CD4-positive, alpha-beta T cell treated with Interleukin-10 for 1 hour (primary cell): ENCODE measurements at places on chromosomes 3 and 15.
A peak's percentile ranks its signal among the peaks of the same experiment; 100 is the strongest.

DNA sequence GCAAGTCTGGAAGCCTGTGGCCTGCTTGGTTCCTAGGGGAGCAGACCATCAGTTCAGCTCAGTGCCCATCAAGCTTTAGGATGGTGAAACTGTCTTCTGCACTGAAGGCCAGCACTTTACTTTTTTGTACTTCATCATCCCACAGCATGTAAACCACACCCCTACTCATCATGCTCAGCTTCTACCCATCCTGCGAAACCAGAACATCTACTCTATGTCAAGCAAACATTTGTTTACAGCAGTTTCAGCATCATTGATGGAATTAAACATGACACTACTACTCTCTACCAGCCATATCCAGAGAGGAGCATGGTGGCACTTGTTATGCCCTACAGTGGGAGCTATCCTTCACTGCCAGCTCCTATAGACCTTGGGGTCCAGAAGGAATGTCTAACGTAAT, 306.6 kb downstream of the SOX2 start:
- no peak for DNase-seq

DNA sequence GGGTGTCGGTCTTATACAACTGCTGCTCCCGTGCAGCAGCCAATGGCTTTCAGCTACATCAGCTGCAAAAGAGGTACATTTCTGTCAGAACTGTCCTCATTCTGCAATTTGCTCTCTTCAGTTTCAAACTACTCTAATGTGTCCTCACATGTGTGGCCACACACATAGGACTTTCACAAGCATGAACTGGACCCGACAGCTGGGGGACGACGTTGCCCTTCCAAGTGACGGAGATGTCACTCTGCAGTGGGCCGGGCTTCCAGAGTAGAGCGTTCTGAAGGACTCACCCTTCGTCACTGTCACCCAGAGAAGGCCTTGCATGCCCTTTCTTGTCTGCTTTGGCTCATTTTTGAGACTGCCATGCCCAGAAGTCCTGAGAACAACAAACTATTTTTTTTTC, 189.8 kb downstream of the ATP10A start:
- DNase-seq, result no peak

DNA sequence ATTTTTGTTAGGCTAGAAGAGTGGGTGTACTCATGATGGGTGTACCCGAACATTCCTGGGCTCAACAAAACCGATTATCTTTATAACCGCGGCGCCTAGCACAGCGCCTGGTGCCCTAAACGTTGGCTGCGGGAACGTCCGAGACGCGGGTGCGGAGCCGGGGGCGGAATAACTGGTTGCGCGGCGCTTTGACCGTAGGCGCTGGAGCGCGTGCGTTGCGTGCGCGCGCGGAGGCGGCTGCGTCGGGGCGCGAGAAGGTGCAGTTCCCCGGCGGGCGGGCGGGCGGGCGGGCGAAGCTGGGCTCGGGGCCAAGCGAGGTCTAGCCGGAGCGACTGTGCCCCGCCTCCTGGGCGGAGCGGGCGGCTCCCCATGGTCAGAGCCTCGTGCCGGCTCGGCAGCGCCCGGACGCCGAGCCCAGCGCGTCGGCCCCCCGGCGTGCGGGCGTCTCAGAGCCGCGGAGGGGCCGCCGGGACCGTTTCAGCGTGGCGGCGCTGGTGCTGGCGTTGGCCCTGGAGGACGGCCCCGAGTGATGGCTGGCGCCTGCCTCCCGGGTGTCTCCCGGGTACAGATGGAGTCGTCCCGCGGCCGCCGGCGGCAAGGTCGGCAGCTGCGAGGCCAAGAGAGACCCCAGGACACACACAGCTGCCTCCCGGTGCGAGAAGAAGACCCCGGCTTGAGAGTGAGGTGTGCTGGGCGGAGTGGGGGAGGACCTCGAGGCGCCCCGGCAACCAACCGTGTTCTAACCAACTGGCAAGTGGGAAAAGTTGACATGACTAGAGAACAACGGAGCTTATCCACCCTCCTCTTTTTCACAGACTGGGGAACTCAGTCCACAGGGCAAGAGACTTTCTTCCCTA, at the start of gene PLAAT1:
PLAAT1 (plus strand) TSS at position 373 of the 857 bp plus-strand sequence. CDS start 14,429 bp downstream, outside the sequence.
- DNase-seq, result no peak

DNA sequence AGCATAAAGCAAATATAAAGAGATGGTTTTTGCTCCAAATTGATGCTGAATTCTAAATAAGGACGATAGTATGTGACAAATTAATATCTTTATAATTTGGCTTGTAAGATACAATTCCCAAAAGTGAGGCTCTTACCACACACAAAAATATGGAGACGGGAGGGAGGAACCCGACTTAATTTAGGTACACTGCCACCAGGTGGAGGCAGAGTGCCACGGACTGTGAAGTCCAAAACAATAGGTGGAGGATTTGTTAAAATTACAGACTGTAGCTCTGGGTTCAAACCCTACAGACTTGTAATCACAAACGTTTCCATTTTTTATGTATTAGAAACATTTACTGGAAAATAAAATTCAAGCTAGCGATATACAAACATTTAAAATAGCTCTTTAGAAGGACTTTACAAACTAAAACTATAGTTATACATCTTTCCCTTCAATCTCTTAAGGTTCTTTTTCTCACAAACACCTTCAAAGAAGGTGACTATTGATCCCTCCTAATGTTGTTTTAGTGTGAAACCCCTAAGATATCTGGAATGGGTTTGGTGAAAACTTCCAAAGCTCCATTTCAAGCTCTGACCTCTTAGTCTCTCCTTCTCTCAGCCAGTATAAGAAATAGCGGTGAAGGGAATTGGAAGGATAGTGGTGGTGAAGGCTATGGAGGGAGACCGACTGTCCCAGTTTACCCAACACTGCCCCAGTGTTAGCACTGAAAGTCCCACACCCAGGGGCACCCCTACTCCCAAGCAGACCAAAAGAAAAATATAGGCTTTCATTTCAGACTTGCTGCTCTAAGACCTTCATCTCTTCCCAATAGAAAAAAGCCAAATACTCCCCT, 89.7 kb downstream of the AQP9 start:
- DNase-seq, result peak; percentile 68

GRCh38 chr3:122640437-122640999, 40.1 kb upstream of the PARP14 start:
- no peak for DNase-seq

- DNase-seq, result no peak
These were observed 32.3 kb upstream of the ATP1B3 start for GRCh38 chr3:141844108-141844507.

GRCh38 chr3:57025237-57025636, 35.2 kb upstream of the SPATA12 start:
- DNase-seq, result no peak

DNA sequence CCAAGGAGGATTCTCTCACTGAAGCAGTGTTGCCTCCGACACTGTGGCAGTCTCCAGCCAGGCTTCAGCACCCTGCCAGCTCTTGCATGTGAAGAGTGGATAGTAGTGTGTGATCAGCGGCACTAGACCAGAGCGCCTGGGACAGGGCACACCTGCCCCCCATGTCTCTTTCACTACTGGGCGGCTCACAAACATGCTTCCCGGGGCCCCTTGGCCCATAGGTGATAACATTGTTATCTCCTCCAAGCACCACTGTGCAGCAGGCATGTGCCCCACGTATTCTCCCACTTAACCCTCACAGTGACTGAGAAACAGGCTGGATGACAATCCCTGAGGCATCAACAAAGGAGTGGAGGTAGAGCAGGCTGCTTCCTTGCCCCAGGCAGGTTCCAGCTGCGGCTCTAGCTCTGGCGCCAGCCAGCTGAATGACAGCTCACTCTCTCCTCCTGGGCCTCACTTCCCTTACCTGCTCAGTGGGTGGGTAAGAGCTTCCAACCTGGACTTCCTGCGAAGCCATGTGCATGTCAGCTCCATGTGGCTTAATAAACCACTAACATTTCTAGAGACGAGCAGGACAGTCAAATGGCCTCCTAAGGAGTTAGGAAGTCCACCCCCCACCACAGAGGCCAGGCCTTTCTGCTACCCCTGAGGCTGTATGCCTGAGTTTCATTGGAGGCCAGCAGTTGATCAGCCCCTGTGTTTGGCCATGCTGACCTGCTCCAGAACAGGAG, 37.8 kb downstream of the KLF13 start:
- DNase-seq, result peak; percentile 22

DNA sequence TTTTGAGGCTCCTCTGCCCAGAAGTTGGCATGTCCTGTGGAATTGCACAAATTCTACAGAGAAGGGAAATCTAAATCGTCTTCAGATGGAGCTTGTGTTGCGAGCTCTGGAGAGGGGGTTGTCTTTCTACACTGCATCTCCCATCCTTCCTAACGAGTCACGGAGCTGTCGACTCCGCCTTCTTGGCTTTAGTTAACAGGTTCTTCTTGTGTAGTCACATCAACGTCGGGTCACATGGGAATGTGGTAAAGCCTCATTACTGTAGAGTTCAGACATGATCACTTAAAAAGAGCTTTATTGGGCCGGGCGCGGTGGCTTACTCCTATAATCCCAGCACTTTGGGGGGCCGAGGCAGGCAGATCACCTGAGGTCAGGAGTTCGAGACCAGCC, 60.0 kb downstream of the DNASE1L3 start:
- DNase-seq, result no peak

- no peak for DNase-seq
These were observed 11.2 kb upstream of the CCR8 start for GRCh38 chr3:39318301-39318700.

- no peak for DNase-seq
These were observed 402.2 kb upstream of the PROK2 start for GRCh38 chr3:72187131-72187530.

GRCh38 chr15:80780416-80781221, 1.4 kb downstream of the CEMIP start:
- no peak for DNase-seq

DNA sequence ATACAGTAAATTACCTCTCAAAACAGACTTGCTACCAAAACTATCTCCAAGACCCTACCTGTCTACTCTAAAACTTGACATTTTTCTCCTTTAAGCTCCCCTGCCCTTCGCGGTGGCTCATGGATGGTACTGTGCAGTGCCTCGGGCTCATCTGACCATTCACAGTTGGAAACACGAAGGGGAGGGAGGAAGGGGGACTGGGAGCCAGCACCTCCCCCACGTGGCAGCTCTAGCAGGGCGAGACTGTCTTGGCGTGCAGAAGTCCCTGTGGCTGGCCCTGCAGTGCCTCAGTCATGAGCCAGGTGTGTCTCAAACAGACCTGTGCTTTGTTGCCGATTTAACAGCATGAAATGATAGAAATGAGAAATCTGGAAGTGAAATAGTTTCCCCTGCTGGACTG, 372.0 kb downstream of the GABRG3 start:
- no peak for DNase-seq

- peak; percentile 29 for DNase-seq
These were observed 7.7 kb downstream of the ITPKA start for GRCh38 chr15:41501191-41501917.

DNA sequence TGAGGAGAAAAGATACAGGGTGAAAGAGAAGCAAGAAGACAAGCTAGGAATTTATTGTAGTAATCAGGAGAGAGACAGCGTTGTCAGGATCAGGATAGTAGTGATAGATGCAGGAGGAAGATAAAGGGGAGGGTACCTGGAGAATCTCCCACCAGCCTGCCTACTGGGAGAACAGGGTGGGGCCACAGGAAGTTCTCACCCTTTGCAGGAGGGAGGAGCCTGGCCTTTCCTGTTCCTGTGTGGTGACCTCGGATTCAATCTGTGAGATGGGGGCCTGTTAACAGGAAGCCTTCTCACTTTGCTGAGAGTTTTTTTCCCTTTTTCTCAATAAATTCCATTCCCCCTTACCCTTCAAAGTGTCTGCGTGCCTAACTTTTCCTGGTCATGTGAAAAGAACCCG, 37.6 kb downstream of the GMPS start:
- DNase-seq, result peak; percentile 9

- DNase-seq, result no peak
These were observed 4.6 kb downstream of the OR5H15 start for GRCh38 chr3:98171071-98171470.

DNA sequence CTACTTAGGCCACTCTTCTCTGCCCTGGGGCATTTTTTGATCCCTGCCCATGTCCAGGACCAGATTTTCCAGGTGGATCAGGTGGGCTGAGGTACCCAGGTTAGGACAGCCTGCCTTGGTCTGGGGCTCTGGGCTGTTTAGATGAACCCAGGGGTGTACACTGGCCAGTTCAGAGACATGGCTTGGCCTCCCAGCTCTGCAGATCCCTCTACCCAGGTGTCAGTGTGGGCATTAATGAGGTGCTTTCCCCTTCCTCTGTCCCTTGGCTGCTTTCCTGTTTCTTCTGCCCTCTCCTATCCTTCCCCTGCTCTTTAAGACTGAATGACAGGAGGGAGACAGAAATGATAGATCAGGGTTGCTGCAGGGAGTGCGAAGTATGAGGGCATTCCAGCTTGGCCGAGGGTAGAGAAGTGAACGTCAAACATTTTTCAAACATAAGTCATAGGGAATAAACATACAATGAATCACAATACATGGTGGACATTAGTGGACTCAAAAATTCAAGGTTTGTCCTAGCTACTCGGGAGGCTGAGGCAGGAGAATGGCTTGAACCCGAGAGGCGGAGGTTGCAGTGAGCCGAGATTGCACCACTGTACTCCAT, 30.5 kb downstream of the RTP1 start:
- no peak for DNase-seq

DNA sequence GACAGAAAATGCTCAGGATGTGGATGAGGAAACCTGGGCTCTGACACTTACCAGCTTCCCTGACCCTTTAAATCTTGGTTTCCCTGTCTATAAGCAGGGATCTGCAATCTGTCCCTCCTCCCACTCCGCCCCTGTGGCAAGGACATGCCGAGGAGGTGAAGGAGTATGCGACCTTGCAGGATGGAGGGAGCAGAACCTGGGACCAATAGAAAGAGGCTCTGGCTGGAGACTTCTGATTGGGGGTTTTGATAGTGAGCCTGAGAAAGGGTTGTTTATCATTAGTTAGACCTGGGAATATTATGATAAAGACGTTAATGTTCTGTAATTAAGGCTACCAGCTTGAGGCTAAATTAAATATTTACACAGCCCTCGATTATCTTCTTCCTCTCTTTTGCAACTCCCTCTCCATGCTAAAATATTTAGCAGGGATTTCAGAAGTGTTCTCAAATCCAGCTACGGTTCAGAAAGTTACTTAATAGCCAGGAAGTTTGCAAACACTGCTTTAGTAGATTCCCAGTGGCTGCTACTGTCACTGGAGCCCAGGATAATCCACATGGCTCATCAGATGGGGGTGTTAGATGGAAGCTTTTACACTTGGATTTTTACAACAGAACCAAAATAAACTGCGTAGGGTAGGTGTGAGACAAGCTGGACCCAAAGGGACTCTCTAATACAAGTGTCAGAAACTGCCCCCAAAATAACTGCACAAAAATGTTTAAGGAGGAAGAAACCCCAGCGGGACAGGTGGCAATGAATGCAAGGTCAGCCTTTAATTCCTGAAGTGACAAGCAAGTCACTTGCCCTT, 9.2 kb upstream of the PAQR5 start:
- no peak for DNase-seq

- DNase-seq, result no peak
These were observed 113.5 kb downstream of the TNIK start for GRCh38 chr3:171346582-171347300.

DNA sequence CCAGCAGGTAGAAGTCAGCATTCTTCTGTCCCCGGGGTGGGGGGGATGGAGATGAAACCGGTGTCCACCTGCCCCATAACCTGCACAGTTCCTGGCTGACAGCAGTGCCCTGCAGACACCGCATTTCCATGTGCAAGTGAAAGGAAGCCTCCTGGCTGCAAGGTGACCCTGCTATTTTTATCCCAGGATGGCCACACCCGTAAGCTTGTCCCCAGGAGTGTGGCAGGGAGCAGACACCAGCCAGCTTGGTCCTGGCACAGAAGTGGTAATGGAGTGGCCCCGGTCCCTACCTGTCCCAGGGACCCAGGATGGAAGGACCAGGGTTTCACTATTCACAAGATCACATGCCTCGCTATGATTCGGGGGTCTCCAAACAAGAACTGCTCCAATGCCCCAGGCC, 85.3 kb upstream of the RPL32 start:
- DNase-seq, result no peak
